ENCODE measurements at places on chromosomes 4 and X.

- no peak for DNase-seq
Observed at GRCh38 chr4:38670109-38670901, 6.3 kb downstream of the KLF3 start.

GRCh38 chr4:139749338-139749737, 83.7 kb downstream of the MGST2 start:
- no peak for DNase-seq

DNA sequence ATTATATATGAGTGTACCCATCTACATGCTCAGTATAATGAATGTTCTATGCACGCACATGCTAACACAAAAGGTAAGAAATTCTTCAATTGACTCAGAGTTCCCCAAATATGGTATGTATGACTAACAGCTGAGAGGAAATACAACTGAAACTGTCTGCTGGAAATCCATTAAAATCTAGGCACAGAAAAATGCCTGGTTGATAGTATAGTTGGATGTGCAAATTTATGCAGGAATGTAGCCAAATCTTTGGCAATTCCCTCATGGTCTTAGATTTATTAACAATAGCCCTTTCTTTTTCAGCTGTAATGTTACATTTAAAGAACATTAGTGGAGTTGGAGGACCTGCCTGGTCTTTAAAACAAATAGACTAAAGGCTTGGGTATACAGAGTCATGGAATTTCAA, 5.5 kb downstream of the CAMK2D start:
- DNase-seq: no peak

DNA sequence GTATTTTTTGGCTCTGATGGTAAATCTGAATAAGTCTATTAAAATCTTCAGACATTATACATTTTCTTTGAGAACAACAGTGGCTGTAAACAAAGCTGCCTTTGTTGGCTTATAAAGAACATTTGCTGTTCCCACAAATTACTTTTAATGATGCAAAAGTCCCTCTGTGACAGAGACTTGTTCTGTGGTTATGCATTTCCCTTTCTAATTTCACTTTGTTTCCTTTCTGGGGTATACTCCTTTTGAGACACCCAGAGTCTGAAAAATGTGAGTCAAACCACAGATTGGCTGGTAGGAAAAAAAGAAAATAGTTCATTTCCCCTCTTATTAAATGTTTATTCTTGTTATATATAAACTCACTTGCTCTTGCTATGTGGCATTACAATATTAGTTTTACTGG, 402.4 kb downstream of the PACRGL start:
- no peak for DNase-seq

DNA sequence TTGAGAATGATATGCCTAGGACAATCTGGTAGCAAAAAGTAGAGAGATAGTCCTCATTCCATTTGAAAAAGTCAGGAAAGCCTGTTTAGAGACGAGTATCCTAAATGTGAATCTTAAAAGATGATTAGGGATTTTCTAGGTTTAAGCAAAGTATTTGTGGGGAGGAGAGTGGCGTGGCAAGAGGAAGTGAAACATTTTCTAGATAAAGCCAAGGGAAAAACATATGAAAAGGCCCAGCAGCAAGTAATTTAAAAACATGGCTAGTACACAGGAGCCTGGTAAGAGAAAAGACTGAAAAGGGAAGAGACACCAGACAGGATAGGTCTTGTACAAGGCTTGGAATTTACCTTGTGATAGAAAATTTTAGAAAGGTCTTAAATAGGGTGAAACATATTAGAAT, 45.9 kb downstream of the CORIN start:
- no peak for DNase-seq

- DNase-seq: no peak
Observed at GRCh38 chr4:26015133-26015651, 101.2 kb downstream of the SMIM20 start.

- DNase-seq: no peak
Observed at GRCh38 chrX:4570151-4570550, 856.7 kb upstream of the PRKX start.

- DNase-seq: no peak
Observed at GRCh38 chr4:145293658-145294057, 113.3 kb upstream of the OTUD4 start.

DNA sequence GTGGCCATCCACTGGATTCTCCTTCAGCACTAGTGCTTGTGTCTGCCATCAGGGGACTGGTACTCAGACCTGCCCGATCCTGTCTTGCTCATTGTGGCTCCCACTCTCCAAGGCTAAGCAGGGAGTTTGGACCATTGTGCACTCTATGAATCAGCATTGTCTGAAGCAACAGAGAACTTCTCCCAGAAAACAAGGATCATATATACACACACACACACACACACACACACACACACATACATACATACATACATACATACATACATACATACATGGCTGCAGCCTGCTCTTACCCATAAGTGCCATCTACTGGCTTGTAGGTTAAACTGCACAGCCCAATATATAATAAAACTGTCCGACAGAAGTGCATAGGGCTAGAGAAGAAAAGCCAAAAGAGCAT, 345.3 kb upstream of the LCORL start:
- DNase-seq: peak; percentile 38

DNA sequence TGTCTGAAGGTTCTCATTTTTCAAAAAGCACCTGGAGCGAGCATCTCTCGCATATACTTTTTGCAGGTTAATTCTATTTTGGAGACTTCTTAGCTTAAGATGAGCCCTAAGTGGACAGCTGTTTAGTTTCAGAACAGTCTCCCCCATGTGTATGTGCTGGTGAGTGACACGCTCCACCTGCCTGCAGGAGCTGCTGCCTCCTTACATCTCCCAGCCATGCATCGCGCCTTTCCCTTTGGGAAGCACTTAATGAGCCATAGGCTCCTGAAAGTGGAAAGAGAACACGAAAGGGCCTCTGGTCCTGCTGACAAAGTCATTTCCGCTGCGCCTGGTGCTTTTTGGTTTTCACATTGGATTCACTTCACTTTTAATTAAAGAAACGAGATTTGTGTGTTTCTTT, 56.1 kb downstream of the TRIML2 start:
- no peak for DNase-seq

- no peak for DNase-seq
Observed at GRCh38 chrX:86137071-86137470, 11.2 kb upstream of the DACH2 start.

DNA sequence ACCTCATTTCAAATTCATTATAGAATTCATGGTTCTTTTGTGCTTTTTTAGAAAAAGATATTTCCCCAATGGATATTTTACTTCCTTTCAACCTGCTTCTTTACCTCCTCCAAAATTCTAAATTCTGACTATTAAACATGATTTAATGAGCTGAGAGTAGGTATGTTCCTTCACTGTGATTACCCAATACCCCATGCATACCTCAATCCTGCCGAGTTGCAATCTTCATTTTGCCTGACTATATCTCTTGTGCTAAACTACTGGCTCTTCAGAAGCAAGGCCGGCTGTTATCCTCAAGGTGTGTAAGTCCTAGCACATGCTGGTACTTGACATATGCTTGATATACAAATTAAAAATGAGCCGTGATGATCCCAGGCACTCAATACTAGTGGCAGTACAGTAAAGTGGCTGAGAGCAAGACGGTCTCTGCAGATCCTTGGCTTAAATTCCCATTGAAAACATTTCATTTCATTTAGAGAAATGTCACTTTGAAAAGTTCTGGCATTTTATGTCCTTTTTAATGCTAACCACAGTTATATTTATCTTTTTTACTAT, 320.4 kb downstream of the KCNIP4 start:
- no peak for DNase-seq

DNA sequence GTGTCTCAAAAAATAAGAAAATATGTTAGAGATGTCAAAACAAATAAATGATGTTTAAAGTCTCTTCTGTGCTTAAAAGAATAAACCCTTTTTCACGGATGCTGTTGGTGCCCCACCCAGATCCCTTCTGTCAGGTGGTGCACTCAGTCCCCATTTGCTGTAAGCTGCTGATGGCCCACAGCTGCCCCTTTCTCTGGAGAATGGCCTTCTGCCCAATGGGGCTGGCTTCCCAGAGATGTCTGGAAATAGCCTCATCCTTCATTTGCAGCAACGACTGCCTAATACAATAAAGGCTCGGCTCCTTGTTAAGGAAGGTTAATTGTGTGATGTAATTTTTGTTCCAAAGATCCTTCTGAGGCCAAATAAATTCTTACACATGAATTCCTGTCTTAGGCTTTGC, 31.8 kb downstream of the ETNPPL start:
- no peak for DNase-seq

DNA sequence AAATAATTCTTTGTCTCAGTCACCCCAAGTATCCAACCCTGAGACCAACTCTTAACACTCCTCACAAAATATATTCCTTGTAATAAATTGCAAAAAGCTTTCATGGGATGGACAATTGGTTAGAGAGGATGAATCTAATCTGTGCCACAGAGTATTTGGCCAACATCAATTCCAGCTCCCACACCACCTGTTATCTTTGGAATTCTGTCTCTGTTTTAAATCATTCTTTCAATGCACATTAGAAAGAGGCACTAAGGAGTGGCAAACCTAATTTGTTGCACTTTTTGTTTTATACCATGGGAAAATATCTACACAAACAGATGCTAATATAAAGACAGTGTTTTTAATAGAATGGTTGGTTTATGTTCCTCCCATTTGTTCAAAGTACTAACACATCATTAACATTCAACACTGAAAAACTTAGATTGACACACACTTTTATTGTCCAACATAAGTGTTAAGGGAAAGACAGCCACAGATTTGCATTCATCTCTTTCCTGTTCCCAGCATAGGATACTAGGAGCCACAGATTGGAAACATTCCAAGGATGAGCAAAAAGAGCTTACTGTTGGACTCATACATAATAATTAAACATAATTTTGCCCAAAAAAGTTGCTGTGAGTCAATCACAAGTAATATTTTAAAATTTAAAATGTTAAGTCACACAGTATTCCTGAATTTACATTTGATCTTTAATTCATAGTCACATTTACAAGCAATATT, 116.4 kb downstream of the PPA2 start:
- no peak for DNase-seq

DNA sequence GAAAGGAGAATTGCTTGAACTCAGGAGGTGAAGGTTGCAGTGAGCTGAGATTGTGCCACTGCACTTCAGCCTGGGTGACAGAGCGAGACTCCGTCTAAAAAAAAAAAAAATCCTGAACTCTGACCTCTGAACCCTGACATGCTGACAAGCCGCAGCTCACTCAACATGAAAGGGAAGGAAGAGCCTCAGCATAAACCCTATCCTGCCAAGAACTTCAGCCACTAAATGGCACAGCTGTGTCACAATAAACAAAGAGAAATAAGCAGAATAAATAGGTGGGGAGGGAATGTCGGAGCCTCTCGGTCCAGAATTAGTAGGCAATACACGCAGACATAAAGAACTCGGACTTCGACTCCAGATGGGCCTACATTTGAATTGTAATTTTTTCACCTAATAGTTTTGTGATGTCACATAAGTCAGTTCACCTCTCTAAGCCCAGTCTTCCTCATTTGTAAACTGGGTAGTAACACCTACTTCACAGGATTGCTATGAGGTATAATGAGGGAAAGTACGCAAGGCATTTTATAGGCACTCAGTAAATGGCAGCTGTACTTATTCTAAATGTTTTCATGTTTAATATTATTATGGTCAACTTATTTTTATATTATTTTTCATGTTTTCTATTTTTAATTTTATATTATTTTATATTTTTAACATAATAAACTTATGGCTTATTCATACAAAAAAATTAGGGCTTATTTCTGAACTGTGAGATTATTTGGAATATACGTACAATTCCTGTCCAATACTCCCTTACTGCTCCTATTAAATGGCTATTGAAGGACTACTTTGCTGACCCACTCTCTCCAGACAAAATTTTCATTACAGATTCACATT, 243.4 kb downstream of the SCFD2 start:
- DNase-seq: no peak

DNA sequence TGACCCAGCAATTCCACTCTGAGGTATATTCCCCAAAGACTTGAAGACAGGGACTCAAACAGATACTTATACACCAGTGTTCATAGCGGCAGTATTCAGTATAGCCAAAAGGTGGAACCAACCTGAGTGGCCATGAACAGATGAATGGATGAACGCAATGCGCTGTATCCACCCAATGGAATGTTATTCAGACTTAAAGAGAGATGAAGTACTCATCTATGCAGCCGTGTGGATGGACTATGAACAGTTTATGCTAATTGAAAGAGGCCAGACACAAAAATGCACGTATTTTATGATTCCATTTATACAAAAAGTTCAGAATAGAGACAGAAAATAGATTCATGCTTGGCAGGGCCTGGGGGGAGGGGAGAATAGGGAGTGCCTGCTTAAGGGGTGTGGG, 26.3 kb downstream of the PRPS2 start:
- no peak for DNase-seq

- peak; percentile 6 for DNase-seq
Observed at GRCh38 chrX:137166591-137166990, 132.8 kb upstream of the GPR101 start.

DNA sequence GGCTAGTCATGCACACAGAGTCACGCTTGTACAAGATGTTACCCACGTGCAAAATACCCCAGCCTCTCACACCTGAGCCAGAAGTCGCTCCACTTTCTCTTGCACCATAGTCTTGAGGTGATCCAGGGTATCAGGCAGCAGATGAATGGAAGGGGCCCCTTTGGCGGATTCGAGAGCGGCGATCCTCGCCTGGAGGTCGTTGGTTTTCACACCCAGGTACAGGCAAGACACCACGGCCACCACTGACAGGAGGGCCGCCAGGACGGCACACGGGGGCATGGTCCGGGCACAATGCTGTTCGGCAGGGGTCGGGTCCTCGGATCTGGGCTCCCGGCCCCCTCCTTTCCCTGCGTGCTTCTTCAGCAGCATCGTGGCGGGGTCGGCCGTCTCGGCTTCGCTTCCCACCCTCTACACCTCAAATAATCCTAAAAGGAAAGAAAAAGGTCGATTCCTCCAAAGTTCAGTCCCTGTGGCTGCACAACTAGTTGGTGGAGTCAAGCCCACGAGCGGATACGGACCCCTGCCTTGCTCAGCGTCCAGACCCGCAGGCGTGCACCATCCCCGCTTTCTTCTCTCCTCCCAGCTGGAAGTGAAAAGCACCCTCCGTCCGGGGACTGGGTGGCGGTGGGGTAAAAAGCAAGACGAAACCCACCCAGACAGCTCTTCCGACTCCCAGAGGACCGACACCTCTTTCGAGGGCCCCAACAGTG, 652 bp downstream of the COL25A1 start:
- no peak for DNase-seq

DNA sequence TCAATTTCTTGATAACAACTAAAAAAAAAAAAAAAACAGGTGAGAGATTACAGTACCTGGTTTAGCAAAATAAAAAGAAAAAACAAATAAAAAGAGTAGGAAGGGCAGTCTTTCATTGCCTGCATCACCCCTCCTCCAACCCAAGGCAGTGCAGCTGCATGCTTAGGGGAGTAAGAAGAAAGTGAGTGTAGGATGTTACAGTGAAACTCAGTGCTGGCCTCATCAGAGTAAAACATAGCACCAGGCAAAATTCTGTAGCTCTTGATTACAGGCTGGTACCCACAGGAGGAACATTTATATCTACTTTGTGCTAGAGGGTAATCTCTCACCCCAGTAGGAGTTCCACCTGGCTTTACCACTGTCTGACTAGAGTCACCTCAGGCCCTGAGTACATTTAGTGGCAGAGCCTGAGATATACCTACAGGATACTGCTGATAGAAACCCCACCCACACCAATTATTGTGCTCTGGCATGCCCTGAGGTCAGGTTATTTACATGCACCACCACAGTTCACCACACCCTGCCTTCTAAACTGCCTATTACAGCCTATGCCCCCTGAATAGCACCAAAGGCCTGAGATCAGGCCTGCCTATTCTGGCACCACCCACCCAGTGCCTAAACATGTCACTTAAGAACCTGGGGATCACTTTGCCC, 241.6 kb downstream of the PAPSS1 start:
- no peak for DNase-seq

Data from COR-L47 (cell line).